ENCODE measurements at places on chromosomes 13 and 19.
A peak's percentile ranks its signal among the peaks of the same experiment; 100 is the strongest.

- H3K4me1 ChIP-seq: no peaks in the 10 kb centered on the region
- no peak overlapping the region for H3K27ac ChIP-seq
- DNase-seq: no peak
- H3K27me3 ChIP-seq: no peaks in the 10 kb centered on the region
- no peaks in the 10 kb centered on the region for H3K36me3 ChIP-seq
Measured at GRCh38 chr13:78777976-78778375, 119.0 kb upstream of the OBI1 start.

GRCh38 chr13:86976521-86977324, 694.4 kb upstream of the SLITRK5 start:
- no peaks in the 10 kb centered on the region for H3K4me1 ChIP-seq
- H3K27me3 ChIP-seq: no peaks in the 10 kb centered on the region
- H3K27ac ChIP-seq: no peak overlapping the region
- no peak overlapping the region for H3K4me3 ChIP-seq

DNA sequence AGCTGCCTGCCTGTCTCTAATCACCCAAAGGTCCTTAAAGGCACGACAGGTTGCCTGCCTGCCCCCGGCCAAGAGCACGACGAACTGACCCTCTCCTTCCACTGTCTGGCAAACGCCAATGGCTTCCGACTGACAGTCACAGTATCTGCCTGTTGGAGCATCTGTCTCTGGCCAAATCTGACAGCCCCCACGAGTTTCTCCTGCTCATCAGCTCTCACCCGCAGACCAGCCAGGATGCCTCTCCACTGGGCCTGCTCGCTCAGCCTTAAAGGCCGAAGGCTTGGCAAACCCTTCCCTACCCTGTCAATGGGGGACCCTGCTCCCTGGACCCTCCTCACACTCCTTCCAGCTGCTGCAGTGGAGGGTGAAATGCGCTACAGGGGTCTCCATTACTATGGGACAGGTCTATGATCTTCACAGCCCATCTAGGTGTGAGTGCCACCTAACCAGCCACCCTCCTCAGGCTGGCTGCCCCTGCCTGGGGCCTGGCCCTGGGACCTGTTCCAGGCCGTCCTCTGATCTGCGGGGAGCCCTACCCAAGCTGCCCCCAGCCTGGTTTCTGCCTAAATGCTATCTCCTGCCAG, 932 bp downstream of the FAM83E start:
- no peaks in the 10 kb centered on the region for H3K27me3 ChIP-seq
- no peak for DNase-seq

DNA sequence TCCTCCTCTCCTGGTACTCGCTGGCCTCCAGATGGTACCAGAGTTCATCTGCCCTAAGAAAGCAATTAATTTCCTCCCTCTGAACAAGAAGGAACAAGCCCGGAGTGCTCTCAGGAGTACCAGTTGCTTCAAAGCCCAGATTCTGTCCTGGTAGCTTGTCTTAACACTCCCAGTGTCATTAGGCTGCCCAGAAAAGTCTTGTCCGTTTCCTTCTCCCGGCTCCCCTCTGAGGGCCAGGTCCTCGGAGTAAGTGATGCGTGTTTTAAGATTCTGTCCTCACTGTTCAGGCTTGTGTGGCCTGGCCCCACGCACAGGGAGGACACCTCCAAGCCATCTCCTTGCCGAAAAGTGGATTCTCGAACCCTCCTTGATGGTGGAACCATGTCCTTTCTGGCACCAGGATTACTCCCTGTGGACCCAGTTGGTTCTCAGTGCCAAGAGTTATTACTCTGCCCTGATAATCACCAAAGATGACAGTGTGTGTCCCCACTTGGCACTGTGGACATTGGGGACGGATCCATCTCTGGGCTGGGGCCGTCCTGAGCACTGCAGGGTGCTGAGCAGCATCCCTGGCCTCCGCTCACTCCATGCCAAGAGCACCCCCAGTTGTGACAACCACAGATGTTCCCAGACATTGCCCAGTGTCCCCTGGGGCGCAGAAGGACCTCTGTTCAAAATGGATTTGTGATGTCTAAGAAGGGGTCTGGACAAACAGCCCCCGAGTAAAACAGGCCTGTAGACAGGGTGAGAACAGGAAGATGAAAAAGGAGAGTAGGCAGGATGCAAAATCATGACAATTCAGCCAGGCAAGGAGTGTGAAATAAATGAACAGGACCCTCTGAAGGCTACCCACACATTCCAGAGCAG, 52.4 kb downstream of the RFX2 start:
- peaks cover 3% of the 10 kb centered on the region for H3K4me1 ChIP-seq
- H3K36me3 ChIP-seq: no peaks in the 10 kb centered on the region
- no peak overlapping the region for H3K27ac ChIP-seq
- H3K4me3 ChIP-seq: no peak overlapping the region
- 0 out of 2 replicates have a peak, but pooled peaks cover 2% of the 10 kb centered on the region for H3K27me3 ChIP-seq

GRCh38 chr19:21688464-21688863, 78.9 kb downstream of the ZNF100 start:
- no peaks in the 10 kb centered on the region for H3K36me3 ChIP-seq
- no peaks in the 10 kb centered on the region for H3K27me3 ChIP-seq
- no peak overlapping the region for H3K4me3 ChIP-seq
- no peak for DNase-seq
- 0 out of 2 replicates have a peak, but pooled peaks cover under 1% of the 10 kb centered on the region for H3K4me1 ChIP-seq

DNA sequence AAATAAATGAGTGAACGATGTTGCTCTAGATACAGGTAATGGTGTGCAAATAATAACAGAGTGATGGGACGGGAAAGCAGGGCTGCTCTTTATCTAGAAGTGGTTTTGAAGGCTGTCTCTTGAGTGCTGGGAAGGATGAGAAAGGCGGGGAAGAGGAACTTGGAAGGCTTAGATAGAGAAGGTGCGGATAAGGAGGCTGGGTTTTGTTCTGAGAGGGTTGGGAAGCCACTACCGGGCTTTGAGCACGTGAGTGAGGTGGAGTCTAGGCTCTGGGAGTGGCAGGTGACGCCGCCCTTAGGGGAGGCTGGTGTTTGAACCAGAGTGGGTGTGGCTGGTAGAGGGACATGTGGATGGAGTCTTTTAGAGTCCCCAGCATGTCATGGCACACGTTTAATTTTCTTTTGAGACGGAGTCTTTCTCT, 811 bp downstream of the ARMC6 start:
- H3K4me3 ChIP-seq: peak overlapping the region; percentile 85
- peak; percentile 66 for DNase-seq
- no peak overlapping the region for H3K27ac ChIP-seq
- H3K4me1 ChIP-seq: peaks cover 3% of the 10 kb centered on the region

DNA sequence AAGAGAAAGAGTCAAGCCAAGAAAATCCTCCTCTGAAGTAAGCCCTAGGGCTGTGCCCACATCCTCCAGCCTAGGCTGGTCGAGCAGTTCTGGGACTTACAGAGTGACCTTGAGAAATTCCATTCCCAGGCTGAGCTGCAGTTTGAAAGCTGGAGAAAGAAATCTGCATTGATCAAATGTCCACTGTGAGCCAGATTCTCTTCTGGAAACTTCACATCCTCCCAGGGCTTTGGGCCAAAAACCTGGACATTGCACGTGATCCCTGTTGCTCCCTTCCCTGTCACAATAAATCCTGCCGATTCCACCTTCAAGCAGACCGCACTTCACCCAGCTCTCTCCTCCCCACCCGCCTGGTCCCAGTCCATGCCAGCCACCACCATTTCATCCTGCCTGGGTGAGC, 15.7 kb downstream of the TMEM143 start:
- no peak for DNase-seq
- H3K4me3 ChIP-seq: no peak overlapping the region
- H3K4me1 ChIP-seq: peaks cover 2% of the 10 kb centered on the region
- no peak overlapping the region for H3K27ac ChIP-seq
- H3K27me3 ChIP-seq: no peaks in the 10 kb centered on the region

DNA sequence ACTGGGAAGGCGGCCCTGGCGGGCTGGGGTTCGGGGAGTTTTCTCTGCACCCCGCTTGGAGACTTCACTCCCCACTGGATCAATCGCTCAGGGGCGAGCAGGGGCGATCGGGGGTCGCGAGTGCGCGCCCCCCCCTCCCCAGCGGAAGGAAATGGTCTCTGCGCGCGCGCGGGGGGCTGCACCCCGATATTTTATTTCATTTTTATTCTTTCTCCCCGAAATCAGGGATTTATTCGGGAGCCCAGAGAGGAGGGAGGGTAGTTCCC, 421 bp downstream of the ARID3A start:
- peaks cover 2% of the 10 kb centered on the region for H3K4me1 ChIP-seq
- no peak for DNase-seq
- H3K27ac ChIP-seq: no peak overlapping the region
- H3K36me3 ChIP-seq: no peaks in the 10 kb centered on the region

DNA sequence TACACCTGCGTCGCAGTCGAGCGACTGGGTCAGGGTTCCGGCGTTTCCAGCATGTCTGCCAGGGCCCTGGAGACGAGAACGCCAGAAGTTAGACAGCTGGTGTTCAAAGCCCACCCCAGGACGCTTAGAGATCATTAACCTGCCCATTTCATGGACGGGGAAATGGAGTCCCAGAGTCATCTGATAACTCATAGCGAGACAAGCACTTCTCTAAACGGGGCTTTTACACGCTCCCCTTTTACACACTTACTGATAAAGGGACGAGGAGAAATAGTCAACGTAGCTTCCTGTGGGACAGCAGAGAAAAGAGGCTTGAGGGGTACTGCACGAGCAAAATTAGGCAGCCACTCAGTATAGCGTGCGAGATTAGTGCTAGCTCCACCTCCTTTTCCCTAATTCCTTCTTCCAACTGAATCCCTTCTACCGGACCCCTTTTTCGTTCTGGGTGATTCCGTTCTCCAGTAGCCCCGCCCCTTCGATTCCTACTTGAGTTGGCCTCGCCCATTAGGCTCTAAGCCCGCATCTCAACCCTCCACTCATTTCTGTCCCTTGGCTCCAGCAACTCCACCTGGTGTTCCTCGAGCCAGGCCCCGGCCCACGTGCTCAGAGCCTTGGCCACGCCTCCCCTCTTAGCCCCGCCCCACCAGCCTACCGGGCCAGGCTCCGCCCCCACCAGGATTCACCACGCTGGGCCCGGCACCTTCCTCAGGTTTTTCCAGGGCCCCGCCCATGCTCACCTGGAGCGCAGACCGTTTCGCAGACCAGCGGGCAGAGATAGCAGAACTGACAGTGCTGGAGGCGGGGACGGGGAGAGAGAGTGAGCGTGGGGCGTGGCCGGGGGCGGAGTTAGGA, 3.7 kb downstream of the HRC start:
- H3K36me3 ChIP-seq: no peaks in the 10 kb centered on the region
- peak; percentile 95 for DNase-seq
- peaks cover 6% of the 10 kb centered on the region for H3K27me3 ChIP-seq
- no peak overlapping the region for H3K27ac ChIP-seq
- H3K4me3 ChIP-seq: peak overlapping the region; percentile 90

DNA sequence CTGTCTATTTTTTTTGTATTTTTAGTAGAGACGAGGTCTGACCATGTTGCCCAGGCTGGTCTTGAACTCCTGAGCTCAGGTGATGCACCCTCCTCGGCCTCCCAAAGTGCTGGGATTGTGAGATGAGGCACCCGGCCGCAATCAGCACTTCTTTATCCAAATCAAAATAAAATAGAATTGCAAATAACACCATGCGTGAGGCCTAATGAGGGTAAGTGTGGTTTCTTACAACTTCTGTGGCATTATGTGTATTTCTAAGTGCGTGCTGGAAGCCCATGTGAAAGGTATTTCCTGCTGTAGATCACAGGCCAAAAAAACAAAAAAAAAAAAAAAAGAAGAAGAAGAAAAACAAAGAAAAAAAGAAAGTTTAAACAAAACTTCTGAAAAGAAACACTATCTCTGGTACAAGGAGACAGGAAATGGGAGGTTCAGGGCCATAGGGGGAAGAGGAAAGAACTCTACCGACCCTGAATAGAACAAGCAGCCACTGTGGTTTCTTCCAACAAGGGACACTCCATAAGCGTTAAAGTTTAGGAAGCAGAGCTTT, 3.0 kb upstream of the GRAMD1A start:
- H3K27ac ChIP-seq: no peak overlapping the region
- H3K27me3 ChIP-seq: no peaks in the 10 kb centered on the region
- no peaks in the 10 kb centered on the region for H3K36me3 ChIP-seq

DNA sequence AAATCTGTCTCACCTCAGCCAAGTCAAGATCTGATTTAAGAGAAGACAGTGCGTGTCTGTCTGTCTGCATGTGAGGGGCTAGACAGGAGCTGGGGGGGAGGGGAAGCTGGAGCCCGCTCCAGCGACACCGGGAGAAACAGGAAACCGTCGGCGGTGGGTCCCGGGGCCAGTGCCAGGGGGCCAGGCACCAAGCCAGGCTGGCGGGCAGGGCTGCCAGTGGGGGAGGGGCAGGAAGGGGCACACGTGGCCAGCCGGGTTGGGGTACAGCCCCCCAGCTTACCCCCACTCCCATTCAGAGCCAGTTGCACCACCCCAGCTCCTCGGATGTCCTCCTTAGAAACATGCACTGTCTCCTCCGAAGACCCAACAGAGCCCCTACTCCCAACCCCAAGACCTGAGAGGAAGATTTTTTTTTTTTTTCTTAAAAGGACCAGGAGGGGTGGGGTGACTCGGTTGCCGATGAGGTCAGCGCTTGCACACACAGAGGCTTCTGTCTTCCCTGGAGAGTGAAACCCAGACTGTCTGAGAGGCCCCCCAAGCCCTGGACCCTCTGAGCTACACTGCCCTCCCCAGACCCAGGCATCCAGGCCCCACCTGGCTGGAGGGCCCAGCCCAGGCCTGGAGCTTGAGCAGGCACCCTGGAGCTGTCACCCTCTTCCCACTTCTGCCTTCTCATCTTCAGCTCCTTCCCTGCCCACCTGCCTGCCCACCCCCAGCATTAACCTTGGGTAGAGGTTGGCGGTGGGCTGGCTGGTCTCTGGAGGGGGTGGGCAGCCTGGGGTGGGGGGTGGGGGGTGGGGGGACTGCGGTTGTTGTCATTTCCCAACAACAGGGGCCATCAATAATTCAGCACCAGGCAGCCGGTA, 4.0 kb downstream of the ERF start:
- no peak overlapping the region for H3K27ac ChIP-seq
- no peak overlapping the region for H3K4me3 ChIP-seq
- H3K4me1 ChIP-seq: peaks cover 11% of the 10 kb centered on the region
- no peak for DNase-seq
- no peaks in the 10 kb centered on the region for H3K27me3 ChIP-seq

DNA sequence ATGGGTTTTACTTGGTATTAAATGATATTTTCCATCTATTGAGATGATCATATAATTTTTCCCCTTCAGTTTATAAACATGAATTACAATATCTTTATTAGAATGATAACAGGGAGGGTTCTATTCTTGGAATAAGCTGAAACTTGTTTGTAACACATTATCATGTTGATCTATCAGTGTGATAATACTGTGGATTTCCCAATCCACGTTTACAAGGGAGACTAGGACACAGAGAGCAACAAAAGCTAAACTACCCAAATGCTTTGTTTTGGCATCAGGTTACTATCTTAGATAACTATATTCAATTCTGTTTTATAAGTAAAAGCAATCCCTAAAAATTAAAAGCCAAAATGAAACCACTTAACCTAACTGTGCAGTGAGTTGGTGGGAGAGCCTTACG, 92.5 kb downstream of the TUBGCP3 start:
- peaks cover 9% of the 10 kb centered on the region for H3K36me3 ChIP-seq
- no peak overlapping the region for H3K4me3 ChIP-seq
- no peak for DNase-seq
- no peaks in the 10 kb centered on the region for H3K4me1 ChIP-seq
- H3K27ac ChIP-seq: no peak overlapping the region
